ENCODE measurements at places on chromosomes 4 and X. TPM values are rescaled to one million over a fixed set of nuclear protein-coding genes. Genes with fewer than 3 reads are reported as not detected.

Gene CCNA2
- total RNA-seq, result 54.0 TPM

DNA sequence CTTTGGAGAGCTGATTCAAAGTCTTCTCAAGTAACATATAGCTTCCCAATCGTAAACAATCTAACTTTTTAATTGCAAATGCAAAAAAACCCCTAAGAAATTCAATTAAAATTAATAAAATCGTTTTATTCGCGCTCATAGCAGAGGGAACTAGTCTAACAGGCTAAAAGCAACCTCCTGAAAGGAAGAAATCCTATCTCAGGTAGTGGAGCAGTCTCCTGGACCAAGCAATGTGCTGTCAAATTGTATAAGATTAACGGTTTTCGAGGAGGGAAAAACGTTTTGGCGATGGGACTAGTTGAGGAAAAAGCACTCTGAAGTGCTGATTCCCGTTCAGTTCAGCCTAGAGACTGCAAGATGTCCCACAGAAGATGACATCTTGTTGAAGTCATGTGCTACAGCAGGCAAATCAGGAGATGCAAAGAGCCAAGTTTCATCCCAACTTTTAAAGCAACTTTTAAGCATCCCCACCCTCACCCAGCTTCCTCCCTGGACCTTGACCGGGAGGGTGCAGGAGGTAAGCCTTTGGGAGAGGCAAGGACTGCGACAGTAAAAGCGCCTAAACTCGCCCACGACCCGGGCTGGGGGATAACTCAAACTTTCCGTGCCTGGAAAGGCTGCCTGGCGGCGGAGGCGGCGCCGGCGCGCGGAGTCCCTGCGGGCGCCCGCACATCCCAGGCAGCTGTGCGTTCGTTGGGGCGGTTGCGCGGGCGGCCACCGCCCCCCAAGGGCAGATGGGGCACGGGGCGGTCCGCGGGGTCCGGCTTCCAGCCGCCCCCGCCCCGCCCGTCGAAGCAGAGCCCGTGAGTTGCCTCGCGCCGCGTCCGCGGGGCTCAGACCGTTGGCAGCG is 784 bp downstream of the MAP7D3 start:
- DNase-seq, result no peak

DNA sequence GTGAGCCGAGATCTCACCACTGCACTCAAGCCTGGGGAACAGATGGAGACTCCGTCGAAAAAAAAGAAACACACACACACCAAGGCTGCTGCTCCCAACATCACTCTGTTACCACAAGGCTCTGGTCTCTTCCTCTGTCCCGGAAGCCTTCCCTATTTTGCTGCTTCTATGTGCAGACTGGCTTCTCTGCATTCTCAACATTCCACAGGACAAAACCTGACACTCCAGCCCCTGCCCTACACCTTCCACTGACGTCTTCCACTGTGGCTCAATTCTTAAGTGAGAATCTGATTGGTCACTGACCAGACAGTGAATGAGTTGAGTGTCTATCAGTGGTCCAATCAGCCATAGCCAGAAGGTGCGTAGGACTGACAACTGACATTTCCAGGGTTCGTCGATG is 5.9 kb downstream of the ODAPH start:
- no peak for DNase-seq

DNA sequence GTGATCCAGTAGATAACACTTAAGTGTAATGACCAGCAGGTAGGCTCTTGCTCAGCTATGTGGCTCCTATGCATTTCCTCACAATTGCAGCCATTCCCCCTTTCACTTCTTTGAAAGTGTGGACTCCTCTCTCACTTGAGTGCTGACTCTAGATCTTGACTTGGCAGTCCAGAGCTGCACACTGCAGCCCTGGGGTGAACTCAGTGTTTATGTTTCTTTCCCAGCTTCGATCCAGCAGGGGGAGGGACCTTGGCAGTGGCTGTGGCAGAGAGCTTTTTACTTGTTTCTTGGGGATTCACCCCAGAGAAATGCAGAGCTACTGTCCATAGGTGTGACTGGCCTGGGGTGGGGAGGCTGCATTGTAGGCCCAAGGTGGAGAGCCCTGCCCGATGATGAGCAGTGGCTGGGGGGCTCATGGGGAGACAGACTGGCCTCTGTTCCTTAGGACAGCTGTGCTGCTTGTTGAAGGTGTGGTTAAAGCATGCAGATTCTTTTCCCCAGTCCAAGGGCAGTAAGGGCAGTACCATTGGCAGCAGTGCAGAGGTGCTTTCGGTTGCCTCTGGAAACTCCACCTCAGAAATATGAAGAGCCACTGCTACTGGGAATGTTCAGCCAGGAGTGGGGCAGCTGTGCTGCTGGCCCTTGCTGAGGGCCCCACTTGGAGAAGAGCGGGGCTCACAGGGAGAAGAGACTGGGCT is 134.7 kb downstream of the SH3BGRL start:
- DNase-seq, result no peak

Gene SHROOM3
- total RNA-seq, result 27.6 TPM

Gene MTMR8
- total RNA-seq, result 0.43 TPM

GRCh38 chr4:24024605-24025004 is 134.8 kb upstream of the PPARGC1A start:
- peak; percentile 76 for DNase-seq

GRCh38 chr4:179165862-179166261 is 1723.6 kb upstream of the AGA start:
- DNase-seq, result no peak

Gene VSIG4
- not detected for total RNA-seq

DNA sequence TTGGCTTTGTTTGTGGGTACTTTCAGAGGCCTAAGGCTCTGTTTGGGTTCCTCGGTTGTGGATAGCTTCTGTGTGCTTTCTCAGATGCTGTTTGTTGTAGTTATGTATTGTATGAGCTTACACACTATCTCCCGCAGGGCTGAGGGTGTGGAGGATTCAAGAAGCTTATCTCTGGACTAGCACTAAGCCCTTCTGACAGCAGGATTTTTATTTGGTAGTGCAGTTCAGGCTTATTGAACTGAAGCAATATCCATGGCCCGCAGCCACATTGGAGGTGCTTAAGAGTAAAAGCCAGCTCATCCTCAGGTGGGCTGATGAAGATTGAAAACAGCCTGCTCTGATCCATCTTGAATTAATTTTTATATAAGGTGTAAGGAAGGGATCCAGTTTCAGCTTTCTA is 128.2 kb downstream of the RASGEF1B start:
- DNase-seq, result no peak

GRCh38 chr4:109826719-109827118 is 1.1 kb upstream of the RRH start:
- peak; percentile 34 for DNase-seq

Gene GABRG1
- not detected for total RNA-seq

Gene GYG2
- total RNA-seq, result 3.9 TPM

GRCh38 chr4:21083413-21083812 is 383.2 kb downstream of the PACRGL start:
- no peak for DNase-seq

- no peak for DNase-seq
Measured at GRCh38 chr4:113524096-113524495, 237.4 kb downstream of the CAMK2D start.

- DNase-seq, result peak; percentile 62
Measured at GRCh38 chr4:142265536-142265935, 580.6 kb downstream of the INPP4B start.

DNA sequence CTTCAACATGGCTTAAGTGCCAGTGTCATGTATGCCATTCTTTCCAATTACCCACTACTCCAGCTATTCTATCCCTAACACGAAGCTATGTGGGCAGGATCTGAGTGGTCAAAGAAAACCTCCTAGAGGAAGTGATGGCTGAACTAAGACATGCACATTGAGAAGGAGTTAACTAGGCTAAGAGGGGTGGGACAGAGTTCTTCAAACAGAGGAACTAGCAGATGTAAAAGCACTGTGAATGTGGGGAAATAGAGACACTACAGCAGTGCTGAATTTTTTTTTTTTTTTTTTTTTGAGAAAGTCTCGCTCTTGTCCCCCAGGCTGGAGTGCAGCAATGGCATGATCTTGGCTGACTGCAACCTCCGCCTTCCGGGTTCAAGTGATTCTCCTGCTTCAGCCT is 6.2 kb downstream of the JCHAIN start:
- DNase-seq, result no peak

- DNase-seq, result peak; percentile 6
Measured at GRCh38 chr4:85548116-85548515, 73.2 kb downstream of the ARHGAP24 start.

DNA sequence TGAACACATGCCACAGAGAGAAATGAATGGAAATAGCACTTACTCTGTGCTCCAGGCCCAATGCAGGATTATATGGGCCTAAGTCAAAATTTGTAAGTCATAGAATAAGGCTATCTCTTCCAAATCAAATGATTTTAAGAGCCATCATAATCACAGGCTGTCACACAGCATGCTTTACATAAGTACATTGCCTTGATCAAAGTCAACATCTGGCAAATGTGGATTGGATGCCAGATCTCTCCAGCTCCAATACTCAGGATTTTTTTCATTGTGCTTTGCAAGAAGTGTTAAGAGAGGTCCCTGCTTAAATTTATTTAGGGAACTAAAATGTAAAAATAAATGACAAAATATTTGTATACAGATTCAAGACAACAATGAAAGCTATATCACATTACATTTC is 299.9 kb downstream of the PRDM5 start:
- DNase-seq, result no peak

GRCh38 chr4:13461191-13461905 is 22.8 kb downstream of the RAB28 start:
- DNase-seq, result no peak

- no peak for DNase-seq
Measured at GRCh38 chr4:48367016-48367415, 25.7 kb downstream of the SLAIN2 start.

Gene ODAPH
- not detected for total RNA-seq

DNA sequence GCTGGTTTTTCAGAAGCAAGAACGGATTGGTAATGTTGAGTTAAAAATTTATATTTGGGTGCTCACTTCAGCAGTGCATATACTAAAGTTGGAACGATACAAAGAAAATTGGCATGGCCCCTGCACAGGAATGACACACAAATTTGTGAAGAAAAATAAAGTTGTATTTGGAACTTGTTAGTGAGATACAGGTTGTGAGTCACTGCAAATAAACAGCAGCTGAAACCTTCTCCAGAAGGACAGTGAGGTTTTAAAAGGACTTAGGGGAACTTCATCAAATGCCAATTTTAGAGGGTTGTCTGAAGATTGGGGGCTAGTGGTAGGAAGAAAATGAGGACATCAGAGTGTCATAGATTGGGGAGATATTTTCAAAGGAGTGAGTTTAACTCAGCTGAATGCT is 79.7 kb upstream of the ELOVL6 start:
- no peak for DNase-seq

- no peak for DNase-seq
Measured at GRCh38 chr4:153471698-153472093, 5.5 kb downstream of the TMEM131L start.

Measured in fibroblast of villous mesenchyme (primary cell).